GM12878 (cell line): ENCODE measurements at places on chromosomes 1 and 21. TPM values are rescaled to one million over a fixed set of nuclear protein-coding genes. Genes with fewer than 3 reads are reported as not detected.

Gene MRPS6
- 97.0 and 101 TPM in 2 replicates for total RNA-seq

Gene LYPD8
- total RNA-seq = not detected in 2 replicates

Gene HMCN1
- 0.03 TPM in 1 of 2 replicates, not detected in the other for total RNA-seq

Gene EDEM3
- total RNA-seq = 12.9 and 19.0 TPM in 2 replicates

Gene SELL
- total RNA-seq = 43.6 and 55.2 TPM in 2 replicates

Gene KRTAP10-5
- total RNA-seq = not detected in 2 replicates

Gene CASQ2
- total RNA-seq = not detected in 2 replicates

Gene TIE1
- 3.3 and 3.9 TPM in 2 replicates for total RNA-seq

Gene CR1
- 7.3 and 7.8 TPM in 2 replicates for total RNA-seq

Gene GJA9
- total RNA-seq = not detected in 2 replicates

Gene VSIG8
- not detected in 2 replicates for total RNA-seq

Gene BCAR3
- 2.7 and 3.8 TPM in 2 replicates for total RNA-seq

DNA sequence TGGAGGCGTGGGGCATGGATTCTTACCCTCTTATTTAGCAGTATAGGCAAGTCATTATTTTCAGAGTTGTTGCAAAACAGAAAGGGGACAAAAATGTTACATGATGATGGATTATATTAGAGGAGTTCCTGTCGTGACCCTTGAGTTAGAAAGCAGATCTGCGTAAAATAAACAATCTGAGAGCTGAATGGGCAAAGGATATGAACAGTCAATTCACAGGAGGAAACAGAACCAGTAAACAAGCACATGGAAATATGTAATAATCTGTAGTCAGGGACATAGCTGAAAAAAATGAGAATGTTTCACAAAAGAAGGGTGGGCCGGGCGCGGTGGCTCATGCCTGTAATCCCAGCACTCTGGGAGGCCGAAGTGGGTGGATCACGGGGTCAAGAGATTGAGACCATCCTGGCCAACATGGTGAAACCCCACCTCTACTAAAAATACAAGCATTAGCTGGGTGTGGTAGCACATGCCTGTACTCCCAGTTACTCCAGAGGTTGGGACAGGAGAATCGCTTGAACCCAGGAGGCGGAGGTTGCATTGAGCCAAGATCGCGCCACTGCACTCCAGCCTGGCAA, 20.9 kb downstream of the RCAN1 start:
- DNase-seq = no peak

GRCh38 chr1:10515301-10515975, 40.7 kb downstream of the PEX14 start:
- no peak for DNase-seq

DNA sequence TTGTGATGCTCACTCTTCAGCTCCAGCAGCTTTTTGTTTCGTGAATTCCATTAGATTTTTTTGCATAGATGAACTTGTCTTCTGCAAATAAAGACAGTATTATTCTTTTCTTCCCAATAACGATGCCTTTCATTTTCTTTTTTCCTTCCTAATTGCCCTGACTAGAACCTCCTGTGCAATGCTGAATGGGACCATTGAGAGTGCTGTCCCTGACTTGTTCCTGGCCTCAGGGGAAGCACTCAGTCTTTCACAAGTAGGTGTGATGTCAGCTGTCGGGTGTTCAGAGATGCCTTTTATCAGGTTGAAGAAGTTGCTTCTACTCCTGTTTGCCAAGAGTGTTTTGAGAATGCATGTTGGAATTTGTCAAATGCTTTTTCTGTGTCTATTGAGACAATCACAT, 64.3 kb upstream of the ADARB1 start:
- no peak for DNase-seq

DNA sequence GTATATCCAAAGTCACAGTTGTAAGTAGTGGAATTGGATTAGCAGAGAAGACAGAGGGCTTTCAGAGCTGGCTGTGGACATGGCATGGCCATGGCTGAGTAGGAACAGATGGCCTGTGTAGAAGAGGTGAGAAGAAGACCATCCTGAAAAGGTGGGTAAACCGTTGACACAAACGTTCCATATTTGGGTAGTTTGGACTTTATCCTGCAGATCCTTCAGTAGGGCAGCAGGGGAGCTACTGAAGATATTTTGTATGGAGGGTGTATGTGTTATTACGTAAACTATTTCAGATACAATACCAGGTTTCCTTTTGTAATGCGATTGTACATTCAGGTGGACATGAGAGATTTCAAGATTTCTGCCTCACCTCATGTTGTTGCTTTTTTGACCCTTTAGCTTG, 1.6 kb downstream of the UTP11 start:
- DNase-seq = no peak

DNA sequence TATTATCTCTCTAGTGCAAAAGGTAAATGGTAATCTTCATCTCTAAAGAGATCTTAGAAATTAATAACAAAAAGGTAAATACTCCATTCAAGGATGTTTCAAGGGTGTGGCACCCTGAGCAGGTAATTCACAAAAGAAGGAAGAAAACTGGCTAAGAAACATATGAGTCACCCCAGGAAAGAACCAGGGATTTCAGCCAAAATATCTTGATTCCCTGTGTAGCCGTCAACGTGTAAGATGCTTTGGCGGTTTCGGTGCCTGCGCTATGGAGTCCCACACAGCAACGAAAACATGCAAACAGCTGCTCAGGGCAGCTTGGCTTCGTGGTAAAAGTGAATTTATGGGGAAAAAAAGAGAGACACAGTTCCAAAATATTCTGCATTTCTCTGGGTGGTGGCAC, 3.7 kb downstream of the ITGB2 start:
- DNase-seq = no peak

DNA sequence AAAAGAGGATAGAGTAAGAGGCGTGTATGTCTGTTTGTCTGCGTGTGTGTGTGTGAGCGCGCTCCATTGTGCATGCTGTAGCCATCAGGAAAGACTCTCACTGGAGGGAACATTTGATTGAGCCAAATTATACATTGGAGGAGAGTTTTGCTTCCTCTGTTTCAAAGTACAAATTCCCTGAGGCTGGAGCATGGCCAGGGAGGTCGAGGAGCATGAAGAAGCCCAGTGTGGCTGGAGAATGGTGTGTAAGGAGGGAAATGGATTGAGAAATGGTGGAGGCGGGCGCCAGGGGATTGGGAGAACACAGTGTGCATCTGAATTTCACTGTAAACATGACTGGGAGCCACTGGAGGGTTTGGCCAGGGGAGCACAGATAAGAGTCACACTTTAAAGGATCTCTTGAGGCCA, 22.1 kb upstream of the EFNA1 start:
- DNase-seq = no peak

- no peak for DNase-seq
These were observed 14.0 kb downstream of the SFPQ start for GRCh38 chr1:35178874-35179380.

DNA sequence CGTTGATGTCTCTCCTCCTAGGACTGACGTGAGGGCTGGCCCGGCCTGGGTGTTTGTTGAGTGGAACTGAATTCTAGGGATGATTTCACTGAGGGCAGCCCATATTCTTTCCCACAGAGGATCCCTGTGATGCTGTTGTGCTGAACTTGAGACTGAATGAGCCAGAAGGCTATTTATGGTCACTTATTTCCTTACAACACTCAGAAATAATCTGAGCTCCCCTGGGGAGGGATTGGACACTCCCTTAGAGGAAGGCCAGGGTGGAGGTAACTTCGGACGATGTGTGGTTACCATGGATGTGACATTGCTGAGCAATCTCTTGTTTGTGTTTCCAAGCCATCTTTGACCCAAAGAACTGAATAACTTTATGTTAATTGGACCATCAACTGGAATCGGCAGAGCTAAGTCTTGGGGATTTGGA, 5.1 kb upstream of the TMCO4 start:
- DNase-seq = no peak

DNA sequence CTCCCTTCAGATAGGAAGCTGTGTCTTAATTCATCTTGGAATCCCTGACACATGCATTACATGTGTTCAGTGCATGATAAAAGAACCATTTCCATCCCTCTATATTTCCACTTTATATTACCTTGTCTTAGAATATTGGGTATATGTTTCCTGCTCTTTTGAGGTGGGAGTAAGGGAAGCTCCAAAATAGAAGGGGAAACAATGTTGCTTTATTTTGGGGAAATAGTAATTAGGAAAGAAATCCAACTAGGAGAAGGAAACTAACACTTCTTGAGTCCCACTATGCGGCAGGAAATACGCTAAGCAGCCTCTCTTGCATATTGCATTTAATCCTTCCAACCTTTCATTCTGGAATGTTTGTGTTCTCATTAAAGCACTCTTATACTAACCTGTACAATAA, 89.4 kb upstream of the VAV3 start:
- DNase-seq = no peak

DNA sequence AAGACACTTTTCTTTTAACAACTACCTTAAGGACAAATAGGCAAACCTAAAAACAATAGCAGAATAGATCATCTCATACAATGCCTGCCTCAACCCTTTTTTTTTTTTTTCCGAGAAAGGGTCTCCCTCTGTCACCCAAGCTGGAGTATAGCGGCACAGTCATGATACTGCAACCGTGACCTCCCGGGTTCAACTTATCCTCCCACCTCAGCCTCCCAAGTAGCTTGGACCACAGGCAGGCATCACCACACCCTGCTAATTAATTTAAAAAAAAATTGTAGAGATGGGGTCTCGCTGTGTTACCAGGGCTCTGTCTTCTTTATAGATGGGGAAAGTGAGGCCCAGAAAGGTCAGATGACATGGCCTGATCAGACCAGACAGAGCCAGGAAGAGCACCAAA, 7.9 kb downstream of the SH3BGRL3 start:
- DNase-seq = no peak

DNA sequence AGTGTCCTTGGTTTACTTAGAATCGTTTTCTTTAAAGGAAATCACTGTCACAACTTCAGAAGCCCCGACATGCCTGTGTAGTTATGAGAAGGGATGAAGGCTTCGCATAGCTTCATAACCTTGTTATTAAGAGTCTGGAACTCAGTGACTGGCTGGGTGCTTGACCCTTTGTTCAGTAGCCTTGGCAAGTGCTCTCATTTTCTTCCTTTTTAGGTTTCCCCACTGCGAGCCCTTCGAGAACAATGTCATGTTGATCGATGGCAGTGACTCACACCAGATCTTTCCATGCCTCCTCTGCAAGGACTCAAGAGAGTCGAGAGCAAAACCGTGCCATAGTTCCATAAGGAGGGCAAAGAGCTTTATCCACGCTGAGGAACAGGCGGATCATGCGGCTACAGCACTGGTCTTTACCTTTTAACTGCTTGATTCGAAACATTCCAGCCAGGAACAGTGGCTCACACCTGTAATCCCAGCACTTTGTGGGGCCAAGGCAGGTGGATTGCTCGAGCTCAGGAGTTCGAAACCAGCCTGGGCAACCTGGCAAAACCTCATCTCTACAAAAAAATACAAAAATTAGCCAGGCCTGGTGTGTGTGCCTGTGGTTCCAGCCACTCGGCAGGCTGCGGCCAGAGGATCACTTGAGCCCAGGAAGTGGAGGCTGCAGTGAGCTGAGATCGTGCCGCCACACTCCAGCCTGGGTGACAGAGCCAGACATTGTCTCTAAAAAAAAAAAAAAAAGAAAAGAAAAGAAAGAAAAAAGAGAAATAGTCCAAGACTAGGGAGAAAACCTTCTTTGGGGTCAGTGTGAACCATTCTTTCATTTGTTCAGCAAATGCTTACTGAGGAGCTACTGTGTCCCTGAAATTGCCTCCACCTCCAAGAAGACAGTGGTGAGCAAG, 95.4 kb upstream of the ERRFI1 start:
- no peak for DNase-seq

- DNase-seq = no peak
These were observed 306.6 kb downstream of the MRPL39 start for GRCh38 chr21:25300632-25301031.

DNA sequence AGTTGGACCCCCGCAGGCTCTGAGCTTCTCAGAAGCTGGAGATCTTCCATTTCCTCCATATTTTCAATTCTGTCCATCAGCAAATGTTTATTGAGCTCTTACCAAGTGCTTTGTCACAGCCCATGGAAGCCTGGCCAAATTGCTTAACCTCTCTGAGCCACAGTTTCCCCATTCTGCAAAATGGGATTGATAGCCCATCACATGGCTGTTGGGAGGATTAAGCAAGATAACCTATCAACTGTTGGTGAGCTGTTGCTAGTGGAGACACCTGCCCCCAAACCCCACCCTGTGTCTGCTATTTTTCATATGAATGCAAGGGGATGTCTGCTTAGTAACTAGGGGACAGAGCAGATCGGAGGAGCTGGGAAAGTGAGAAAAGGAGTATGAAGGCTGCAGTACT, 38.3 kb downstream of the CD34 start:
- no peak for DNase-seq

GRCh38 chr1:18326211-18326897, 154.4 kb upstream of the KLHDC7A start:
- DNase-seq = no peak

DNA sequence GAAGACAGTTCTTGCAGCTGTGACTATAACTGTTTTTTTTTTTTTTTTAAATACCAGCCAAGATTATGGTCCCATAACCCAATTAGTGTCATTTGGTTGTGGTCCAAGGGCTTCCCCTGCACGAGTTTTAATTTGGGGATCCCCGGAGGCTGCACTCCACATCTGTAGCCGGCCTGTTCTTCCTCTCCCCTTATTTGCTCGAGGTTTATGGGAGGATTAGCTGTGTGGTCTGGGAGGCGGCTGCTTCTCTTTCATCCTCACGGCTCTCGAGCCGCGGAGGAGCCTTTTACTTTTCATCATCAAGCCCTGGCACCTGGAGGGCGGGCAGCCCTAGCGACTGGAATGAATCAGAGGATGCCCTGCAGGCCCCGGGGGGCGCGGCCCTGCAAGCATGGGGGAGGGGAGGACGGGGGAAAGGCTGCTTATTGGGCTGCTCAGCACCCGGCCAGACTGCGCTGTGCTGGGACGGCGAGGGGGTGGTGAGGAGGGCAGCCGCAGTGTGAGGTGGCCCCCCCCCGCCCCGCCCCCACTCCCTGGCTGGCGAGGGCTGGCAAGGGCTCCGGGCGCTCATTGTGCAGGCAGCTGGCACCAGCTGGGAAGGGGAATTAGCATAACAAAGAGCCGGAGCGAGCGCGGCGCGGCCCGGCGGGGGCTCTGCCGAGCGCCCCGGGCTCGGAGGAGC, 18.5 kb downstream of the SERTAD4 start:
- DNase-seq = no peak

GRCh38 chr1:43537423-43538142, 6.9 kb downstream of the PTPRF start:
- no peak for DNase-seq

- DNase-seq = no peak
These were observed 29.1 kb downstream of the CHML start for GRCh38 chr1:241611063-241611462.

DNA sequence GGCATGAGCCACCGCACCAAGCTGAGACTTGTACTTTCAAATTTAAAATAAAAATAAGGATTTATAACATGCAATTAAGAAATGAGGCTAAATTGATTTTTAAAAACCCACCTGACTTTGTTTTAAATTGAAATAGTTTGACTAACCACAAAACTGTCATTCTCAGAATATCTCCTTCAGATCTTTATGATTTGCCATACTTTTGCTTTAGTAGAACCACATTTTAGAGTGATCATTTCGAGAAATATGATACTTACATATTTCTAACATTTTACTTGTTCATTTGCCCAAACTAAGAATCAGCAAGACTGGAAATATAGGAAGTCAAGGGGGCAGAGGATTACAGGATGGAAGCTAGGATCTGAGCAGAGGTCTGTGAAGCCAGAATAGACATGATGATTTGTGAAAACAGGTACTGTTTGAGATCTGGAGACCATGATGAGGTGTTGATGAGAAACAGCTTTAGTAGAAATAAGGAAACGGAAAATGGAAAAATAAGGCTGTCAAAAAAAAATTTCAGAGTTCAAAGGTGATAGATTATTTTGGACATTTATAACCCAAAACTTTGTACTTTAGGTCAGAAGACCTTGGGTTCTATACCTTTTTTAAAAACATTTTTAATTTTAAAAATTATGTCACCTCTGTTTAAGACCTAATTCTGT, 44.8 kb downstream of the GIPC2 start:
- no peak for DNase-seq
